ENCODE measurements at places on chromosomes 5 and 9.

DNA sequence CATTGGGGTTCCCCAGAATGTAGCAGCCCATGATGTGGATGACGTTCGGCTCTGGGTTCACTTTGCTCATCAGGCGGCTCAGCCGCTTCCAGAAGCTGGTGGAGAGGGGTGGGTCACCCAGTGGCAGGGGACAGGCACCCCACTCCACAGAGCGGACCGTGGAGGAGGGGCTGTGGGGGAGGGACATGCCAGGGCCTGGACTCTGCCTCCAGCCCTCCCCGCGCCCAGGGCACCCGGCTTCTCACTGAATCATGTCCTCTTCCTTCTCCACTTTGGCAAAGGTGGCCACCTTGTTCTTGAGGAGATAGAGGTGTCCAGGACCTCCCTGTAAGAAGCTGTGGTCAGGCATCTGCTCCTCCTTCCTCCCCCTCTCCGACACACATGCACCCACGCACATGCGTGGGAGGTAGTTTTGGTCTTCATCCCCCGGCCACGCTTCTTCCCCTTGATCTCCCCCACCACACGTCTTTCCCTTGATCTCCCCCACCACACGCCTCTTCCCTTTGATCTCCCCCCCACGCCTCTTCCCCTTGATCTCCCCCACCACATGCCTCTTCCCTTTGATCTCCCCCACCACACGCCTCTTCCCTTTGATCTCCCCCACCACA, 8.9 kb upstream of the ENTPD8 start:
- no peak for DNase-seq

GRCh38 chr5:174970502-174970901, 246.1 kb downstream of the MSX2 start:
- no peak for DNase-seq

DNA sequence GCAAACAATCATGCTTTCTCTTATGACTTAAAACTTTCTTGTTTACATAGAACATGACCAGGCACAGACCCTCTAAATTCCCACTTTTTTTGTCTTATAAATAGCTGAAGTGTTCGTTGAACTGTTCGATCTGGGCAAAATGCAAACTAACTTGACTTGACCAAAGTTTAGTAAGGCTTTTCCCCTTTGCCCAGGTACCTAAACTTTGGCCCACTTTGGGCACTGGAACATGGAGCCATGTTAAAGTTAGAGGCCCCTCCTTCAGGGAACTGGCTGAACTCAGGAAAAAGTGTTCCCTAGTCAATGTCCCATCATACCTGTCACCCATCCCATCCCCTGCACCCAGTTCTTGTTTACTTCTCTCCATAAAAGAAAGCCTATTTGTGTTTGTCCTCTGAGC, 9.4 kb upstream of the AMACR start:
- DNase-seq = no peak

- DNase-seq = peak; percentile 66
Measured at GRCh38 chr5:83077662-83078261, 415 bp downstream of the XRCC4 start.

DNA sequence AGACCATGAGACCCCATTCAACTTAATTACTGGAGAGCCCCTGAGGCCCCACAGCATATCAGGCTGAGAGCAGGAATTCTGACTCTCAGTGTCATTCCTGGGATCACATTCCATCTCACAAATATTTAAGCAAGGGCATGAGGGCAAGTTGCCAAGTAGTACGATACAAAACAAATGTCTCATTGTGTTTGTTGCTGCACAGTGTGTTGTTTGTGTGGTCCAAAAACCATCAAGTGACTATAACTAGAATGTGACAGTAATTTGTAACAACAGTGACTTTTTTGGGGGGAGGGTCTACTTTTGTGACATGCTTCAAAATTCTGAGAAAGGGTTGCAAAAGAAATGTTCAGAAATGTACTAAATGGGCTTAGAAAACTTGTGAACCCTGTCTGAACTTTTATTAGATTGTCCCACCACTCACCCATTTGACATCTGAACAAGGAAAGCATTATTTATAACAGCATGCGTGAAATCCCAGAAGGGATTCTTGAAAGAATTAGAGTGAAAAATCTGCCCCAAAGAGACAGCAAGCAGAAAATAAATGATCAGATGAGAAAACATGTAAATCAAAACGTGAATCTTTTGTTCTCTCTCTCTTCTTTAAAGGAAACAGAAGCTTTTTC, 347.0 kb downstream of the NTRK2 start:
- DNase-seq = no peak

DNA sequence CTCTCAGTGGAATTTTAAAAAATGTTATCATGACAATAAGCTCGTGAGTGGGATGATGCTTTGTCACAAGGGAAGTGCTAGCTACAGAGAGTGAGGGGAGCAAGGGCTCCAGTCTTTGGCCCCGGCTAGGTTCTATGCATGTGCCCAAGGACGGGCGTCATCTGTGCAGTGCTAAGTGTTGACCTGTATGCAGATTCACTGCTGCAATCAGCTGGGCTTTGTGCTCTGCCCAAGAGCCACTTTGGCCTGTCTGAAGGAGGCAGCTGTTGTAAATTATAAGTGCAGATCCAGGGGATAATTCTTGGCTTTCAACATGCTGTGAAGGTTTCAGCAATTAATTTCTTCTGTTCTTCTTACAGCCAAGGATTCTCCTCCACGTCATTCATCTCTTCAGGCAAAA, 268.6 kb downstream of the PSAT1 start:
- no peak for DNase-seq

DNA sequence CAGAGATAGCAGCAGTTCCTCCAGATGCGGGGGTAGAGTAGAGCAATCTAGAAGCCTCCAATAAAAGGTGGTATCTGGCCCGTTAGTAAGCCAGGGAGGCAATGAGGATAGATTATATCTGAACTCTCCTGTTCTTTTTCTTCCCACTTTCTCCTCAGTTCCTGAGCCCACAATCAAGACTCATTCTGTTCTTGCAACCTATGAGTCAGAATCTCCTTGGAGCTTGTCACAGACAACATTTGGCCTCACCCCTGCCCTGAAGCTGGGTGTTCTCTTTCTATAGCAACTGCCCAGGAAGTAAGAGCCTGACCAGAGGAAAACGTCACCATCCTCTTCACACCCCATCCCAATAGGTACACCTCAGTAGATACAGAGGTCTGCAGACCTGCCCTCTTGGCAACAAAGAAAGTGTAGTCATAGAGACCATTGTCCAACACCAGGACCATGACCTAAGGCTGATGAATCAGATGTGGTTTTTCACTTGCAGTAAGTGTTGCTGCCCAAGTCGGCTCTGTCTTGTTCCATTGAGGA, 76.3 kb upstream of the PCA3 start:
- peak; percentile 84 for DNase-seq

DNA sequence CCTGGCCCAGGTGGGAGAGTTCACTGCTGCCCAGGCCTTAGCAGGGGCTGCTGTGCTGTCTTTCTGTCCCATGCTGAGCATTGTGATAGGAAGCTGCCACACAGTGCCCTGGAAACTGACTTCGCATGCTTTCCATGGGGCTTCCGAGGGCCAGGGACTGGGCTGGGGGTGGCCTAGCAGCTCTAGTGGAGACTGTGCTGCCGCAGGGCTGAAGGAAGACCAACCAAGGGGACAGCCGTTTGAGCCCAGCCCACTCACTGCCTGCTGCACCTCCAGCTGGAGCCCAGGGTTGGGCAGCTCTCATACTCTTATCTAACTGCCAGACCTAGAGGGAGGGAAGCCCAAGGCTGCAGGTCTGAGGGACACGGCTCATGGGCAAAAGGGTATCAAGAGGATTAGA, 79.2 kb downstream of the RGS3 start:
- no peak for DNase-seq

DNA sequence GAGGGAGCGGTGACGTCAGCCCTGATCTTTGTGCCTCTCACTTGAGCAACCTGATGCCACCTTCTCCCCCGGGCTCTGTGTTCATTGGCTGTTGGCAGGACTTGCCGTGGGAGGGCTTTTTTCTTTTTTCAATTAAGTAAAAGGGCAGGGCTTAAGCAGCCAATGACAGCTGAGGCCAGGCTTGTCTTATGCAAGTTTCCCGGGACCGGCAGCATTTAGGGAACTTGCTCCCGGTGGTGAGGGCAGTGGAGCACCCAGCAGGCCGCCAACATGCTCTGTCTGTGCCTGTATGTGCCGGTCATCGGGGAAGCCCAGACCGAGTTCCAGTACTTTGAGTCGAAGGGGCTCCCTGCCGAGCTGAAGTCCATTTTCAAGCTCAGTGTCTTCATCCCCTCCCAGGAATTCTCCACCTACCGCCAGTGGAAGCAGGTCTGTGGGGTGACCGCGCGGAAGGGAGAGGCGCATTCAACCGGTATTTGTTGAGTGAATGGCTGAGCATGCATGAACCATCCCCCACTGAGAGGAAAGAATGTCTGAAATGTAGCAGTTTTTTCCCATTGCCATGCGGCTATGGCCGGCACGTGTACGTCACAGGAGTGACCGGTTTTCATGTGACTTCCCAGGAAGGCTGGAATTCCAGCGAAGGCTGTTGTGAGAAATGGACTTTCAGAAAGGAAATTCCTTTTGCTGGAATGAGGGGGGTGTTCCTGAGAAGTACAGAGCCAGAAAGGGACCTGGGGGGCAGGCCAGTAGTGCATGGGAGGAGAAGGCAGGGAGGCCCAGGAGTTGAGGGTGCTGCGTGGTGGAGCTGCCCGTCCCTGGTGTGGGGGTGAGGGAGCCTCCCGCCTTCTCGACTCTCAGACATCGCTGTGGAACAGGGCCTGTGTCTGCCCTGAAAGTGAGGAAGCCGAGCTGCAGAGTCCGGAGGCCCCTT, 29.0 kb downstream of the PTGES2 start:
- peak; percentile 97 for DNase-seq

GRCh38 chr9:133506653-133507038, 18.1 kb downstream of the MYMK start:
- peak; percentile 59 for DNase-seq

DNA sequence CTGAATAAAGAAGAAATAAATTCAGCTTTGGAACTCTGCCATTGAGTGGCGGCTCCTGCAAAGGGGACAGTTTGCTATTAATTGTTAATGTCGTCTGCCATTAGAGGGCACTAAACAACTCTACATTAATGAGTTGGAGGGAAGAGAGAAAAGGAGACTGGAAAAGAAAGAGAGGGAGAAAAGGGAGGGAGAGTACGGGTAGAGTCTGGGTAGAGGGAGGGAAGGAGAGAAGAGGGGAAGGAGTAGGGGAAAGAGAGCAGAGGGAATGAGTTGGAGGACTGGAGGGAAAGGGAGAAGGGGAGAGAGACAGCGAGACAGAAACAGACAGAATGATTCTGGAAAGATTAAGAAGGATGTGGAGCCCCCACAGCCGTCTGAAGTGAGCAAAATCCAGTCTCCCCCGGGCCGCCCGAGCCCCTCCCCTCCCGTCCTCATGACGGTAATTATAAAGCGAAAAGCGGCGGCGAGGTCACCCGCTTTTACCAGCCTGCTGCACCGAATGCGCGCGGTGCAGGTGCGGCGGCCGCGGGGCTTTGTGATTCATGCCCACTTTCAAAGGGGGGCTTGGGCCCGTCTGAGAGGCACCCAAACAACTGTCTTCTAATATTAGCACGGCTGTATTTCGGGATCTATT, 1.9 kb upstream of the FST start:
- DNase-seq = peak; percentile 22

- DNase-seq = no peak
Measured at GRCh38 chr5:73820326-73820725, 194.3 kb downstream of the ARHGEF28 start.

GRCh38 chr9:97763874-97764273, 66.7 kb upstream of the XPA start:
- DNase-seq = no peak

DNA sequence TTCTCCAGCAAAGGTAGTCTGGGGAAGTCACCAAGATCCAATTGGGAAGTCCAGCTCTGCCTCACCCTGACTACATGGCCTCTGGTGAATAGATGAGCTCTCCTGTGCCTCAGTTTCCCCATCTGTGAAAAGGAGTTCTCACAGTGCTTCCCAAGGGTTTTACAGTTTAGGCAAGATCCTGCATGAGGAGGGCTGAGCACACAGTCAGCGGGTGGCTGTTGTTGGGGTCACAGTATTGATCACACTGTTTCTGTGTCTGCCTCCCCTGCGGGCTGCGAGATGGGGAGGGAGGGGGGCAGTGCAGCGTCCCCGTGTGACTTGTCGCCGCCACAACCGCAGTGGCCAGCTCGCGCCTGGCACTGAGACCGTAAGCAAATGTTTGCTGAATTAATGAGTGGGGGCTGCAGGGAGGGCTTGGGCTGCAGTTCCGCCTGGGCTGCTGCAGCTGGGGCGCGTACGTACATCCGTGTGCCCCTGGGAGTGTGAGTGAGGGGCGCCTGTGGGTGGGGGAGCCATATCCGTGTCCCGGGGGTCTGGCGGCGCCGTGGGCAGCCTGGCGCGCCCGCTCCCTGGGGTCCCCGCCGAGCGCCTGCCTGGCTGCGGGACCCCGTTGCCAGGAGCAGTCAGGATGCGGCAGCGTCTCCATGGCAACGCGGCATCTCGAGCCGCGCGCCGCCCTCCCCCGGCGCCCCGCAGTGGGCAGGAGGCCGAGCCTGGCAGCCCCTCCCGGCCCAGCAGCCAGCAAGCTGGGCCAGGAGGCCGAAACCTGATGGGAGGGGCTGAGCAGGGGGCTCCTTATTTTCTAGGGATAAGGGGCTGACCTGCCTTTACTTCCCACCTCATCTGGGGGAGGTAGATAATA, 31.4 kb upstream of the PSD2 start:
- DNase-seq = no peak

DNA sequence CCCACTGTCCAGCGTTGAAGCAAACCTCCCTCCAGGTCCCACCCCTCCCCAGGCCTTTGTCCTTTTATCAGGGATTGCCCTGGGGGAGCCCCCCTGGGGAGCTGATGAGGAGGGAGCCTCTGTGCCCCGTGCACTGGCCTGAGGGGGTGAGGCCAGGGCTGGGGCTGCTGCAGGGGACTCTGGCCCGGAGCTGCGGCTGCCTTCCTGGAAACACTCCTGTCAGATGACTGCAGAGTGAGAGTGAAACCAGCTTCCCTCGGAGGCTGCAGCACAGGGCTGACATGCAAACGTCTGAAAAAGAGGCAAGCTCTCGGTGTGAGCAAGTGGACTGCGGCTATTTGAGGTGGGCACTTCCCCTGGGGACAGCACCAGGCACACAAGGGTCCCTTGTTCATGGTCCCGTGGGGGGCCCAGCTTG, 4.6 kb upstream of the TRAF2 start:
- no peak for DNase-seq

GRCh38 chr5:170836226-170836625, 25.6 kb upstream of the RANBP17 start:
- DNase-seq = no peak

Data from kidney glomerular epithelial cell (primary cell).